Retina (tissue), 1 donor: ENCODE measurements at places on chromosomes 5 and 9.

- no peak for DNase-seq
Measured at GRCh38 chr9:36855448-36856315, 178.4 kb downstream of the PAX5 start.

GRCh38 chr9:97876061-97876460 lies 23.0 kb downstream of the FOXE1 start:
- DNase-seq, result no peak

DNA sequence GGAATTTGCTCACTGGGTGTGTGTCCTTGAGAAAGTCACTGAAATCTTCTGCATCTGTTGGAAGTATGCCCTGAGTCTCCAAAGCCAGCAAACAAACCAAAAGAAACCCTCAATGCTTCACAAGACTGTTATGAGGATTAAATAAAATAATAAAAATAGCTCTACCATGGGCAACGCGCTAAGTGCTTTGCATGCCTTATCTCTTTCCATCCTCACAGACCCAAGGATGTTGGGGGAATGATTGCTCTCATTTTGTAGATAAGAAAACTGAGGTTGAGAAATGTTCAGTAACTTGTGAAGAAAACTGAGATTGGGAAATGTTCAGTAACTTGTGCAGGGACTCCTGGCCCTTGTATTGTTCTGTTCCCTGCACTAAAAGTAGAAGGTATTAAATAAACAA lies 7.9 kb downstream of the HAND1 start:
- DNase-seq, result no peak

- no peak for DNase-seq
Measured at GRCh38 chr5:98341038-98342032, 432.1 kb upstream of the RGMB start.

GRCh38 chr5:11062397-11062796 lies 301.4 kb upstream of the DAP start:
- DNase-seq, result peak; percentile 33
